NCI-H1417 (cell line): ENCODE measurements at places on chromosomes 3 and 15.

GRCh38 chr3:12197475-12197874 lies 38.8 kb upstream of the TIMP4 start:
- no peak for DNase-seq

DNA sequence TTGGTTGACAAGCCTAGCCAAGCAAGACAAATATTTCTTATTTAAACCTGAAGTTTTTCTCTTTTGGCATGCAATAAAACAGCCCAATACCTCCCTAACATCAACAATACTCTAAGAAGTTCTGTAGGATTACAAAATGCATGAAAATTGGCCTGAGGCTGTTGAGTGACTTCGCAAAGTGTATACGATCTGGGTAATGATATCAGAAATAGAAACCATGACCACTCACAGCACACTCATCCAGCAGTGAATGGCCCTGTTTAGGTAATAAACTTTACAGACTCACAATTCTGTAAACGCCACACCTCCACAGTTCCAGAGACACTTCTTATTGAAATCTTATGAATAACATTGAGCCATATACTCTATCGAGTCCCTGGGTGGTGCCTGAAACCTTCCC lies 83.0 kb upstream of the NAALADL2 start:
- DNase-seq: no peak

- no peak for DNase-seq
These were observed 327.6 kb downstream of the GRM7 start for GRCh38 chr3:7188551-7188950.

DNA sequence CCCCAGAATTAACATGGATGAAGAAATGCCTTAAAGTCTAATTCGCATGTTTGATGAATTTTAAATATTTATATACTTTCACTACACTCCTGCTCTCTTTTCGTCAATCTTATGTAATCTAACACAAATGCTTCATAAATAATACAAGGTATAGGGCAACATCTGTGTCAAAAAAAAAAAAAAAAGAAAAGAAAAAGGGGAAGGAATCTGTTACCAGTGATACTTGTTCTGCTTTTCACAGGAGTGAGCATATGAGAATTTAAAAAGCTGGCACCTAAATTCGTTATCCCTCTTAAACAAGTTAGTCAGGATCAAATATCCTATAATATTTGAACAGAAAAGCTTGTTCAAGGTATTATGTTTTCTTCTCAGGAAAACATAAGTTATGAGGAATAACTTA lies 243.8 kb downstream of the KCNH8 start:
- no peak for DNase-seq

GRCh38 chr15:70478251-70478990 lies 284.9 kb downstream of the UACA start:
- peak; percentile 78 for DNase-seq

DNA sequence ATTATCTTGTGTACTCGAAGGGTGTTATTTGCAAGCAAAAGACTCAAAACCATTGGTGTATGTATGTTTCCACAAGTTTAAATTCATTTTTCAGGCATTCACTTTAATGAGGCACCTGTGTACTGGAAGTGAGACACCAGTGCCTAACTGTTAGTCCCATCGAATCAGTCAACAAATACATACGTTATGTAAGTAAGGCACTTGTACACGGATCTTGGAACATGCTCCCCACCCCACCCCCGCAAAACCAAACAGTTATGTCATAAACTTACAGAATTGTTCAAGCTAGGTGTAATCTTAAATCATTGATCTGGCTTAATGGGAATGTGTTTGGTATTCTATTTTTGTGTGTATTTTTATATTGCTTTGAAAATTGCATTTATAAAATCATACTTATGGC lies 17.1 kb downstream of the LRRC28 start:
- no peak for DNase-seq

- no peak for DNase-seq
These were observed 418.0 kb downstream of the PLCL2 start for GRCh38 chr3:17302774-17303173.

- no peak for DNase-seq
These were observed 332.3 kb upstream of the C2CD4B start for GRCh38 chr15:62497356-62497755.

DNA sequence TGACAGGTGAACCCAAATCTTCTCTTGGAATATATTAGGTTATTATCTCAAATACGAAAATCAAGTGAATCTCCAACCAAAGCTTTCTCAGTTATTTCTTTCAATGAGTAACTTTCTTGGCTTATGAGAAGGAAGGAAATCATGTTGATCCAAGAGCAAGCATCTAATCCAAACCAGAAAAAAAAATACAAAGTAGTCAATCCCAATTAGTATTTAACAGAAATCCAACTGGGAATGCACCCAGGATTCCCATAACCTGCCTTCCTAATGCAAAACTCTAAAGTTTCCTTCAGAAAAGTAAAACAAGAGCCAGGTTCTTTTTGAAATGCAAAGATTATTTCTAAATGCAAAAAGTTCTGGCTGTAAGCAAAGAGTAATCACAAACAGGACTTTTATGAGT lies 289.3 kb downstream of the SHOX2 start:
- no peak for DNase-seq

- DNase-seq: peak; percentile 44
These were observed 3.7 kb upstream of the TF start for GRCh38 chr3:133742351-133743091.

DNA sequence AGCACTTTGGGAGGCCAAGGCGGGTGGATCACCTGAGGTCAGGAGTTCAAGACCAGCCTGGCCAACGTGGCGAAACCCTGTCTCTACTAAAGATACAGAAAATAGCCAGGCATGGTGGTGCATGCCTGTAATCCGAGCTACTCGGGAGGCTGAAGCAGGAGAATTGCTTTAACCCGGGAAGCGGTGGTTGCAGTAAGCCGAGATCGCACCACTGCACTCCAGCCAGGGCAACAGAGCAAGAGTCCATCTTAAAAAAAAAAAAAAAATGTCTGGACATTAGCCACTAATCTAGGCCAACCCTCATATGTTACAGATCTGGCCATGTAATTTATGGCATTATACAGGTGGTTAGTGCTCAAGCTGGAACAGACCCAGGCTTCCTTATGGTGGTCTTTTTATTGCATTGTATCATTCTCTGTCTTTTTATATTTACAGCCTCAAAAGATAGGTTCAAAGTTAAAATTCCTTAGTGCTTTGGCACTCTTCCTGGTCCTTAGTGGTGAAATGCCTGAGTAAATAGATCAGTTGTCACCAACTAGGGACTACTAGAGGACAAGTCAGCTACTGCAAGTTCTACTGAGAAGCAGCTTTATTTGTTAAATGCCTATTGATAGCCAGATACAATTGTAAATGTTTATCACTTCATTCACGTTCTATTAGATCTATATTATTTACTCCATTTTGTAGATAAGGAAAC lies 16.0 kb downstream of the STARD9 start:
- DNase-seq: no peak

DNA sequence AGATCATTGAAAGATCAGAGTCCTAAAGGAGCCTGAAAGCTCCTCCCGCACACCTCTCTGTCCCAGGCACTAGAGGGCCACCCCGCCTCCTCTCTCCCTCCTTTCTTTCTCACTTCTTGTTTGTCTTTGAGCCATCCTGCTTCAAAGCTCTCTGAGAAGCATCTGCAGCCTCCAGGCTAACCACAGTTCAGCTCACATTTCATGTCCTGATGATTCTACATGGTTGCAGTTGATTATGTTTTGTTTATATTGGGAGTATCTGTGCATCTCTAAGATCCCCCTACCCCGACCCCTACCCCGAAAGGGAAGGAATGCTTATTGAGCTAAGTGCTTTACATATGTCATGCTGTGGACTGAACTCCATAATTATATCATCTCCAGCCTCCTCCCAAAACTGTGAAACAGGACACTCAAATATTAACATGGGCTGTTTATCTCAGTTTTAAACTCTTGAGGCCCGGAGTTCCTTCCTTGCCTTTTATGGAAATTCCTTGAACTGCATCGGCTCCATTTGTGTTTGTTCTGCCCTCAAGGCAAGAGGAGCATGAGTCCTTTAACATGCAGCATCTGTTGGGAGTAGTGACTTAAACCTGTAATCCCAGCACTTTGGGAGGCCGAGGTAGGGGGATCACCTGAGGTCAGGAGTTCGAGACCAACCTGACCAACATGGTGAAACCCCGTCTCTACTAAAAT lies 30.9 kb downstream of the MGLL start:
- peak; percentile 22 for DNase-seq

DNA sequence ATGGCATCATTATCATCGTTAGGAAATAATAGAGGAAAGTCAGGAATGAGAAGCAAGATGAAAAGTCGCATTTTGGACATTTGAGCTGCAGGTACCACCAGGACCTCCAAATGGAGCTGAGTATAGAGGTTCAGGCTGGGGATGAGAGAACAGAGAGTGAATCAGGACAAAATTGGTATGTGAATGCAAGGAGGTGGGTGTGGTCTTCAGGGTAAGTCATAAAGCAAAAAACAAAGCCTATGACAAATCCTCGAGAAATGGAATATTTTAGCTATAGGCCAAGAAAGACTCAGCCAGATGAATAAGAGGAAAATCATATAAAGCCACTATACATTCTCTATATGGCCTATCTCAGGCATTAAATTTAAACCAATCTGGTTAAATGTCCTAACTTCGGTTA lies 841.3 kb downstream of the ROBO1 start:
- DNase-seq: no peak

- no peak for DNase-seq
These were observed 6.3 kb upstream of the UBE2Q2 start for GRCh38 chr15:75836959-75837334.

- no peak for DNase-seq
These were observed 70.2 kb downstream of the CLDN1 start for GRCh38 chr3:190252080-190252479.

- DNase-seq: peak; percentile 25
These were observed 134.9 kb downstream of the CACNA2D3 start for GRCh38 chr3:54257125-54257720.

DNA sequence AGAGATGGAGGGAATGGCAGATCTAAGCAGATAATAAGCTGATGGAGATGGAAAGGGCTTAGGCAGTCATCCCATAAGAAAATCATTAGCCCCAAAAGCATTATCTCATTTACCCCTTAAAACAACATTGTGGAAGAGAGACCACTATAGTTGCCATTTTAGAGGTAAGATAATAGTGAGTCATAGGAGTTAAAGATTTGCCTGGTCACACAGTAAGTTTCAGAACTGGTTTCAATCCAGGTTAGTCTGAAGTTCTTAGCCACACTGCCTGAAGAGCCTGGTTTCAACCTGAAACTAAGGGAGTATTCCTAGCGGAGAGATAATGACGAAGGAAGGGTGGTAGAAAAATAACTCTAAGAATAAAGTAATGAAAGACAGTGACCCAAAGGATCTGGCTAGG lies 13.0 kb upstream of the UBR1 start:
- no peak for DNase-seq

GRCh38 chr3:15899388-15899787 lies 101.6 kb upstream of the ANKRD28 start:
- no peak for DNase-seq

- DNase-seq: no peak
These were observed 7.4 kb downstream of the ZXDC start for GRCh38 chr3:126468028-126468891.

GRCh38 chr3:30733209-30733608 lies 126.8 kb downstream of the TGFBR2 start:
- DNase-seq: no peak

- DNase-seq: no peak
These were observed 8.0 kb downstream of the FYCO1 start for GRCh38 chr3:45987368-45988291.

DNA sequence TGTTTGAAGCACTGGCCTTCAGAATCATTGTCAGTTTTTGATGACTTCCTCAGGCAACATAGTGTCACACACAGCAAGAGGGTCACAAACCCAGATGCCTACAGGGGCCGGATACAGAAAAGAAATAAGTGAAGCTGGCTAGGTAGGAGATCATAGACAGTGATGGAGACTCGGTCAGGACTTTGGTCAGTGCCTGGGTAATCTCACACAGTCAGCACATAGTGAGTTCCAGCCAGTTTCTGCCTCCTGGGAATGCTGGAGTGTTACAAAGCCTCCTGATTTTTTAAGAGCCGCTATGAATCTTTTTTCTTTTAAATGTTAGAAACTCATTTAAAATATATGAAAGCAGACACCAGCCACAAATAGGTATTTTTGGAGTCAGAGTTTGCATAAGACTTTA lies 399.1 kb downstream of the IL5RA start:
- no peak for DNase-seq

GRCh38 chr15:54660356-54660755 lies 536.4 kb downstream of the RSL24D1 start:
- no peak for DNase-seq

DNA sequence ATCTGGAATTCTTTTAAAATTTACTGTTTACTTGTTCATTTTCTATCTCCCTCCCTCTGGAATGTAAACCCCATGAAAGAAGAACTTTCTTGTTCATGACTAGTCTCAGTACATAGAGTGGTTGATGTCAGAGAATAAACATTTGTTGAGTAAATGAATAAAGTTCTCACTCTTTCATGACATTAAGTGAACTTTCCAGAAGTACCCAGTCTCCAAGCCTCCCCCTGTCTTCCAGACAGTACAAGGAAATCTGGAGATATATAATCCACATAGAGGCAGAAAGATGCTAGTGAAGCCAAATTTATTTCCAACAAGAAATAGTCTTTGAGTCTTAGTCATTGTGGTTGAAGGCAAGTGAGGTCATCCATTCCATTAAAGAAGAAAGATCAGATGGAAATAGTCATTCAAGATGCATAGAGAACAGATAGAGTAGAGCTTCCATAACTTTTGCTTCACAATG lies 71.5 kb upstream of the GALNT15 start:
- no peak for DNase-seq

- DNase-seq: peak; percentile 70
These were observed at the start of gene SNX33 for GRCh38 chr15:75647370-75648155. Gene SNX33 (plus strand): TSS chr15:75647912. CDS start chr15:75649103, 1,191 bp downstream.

DNA sequence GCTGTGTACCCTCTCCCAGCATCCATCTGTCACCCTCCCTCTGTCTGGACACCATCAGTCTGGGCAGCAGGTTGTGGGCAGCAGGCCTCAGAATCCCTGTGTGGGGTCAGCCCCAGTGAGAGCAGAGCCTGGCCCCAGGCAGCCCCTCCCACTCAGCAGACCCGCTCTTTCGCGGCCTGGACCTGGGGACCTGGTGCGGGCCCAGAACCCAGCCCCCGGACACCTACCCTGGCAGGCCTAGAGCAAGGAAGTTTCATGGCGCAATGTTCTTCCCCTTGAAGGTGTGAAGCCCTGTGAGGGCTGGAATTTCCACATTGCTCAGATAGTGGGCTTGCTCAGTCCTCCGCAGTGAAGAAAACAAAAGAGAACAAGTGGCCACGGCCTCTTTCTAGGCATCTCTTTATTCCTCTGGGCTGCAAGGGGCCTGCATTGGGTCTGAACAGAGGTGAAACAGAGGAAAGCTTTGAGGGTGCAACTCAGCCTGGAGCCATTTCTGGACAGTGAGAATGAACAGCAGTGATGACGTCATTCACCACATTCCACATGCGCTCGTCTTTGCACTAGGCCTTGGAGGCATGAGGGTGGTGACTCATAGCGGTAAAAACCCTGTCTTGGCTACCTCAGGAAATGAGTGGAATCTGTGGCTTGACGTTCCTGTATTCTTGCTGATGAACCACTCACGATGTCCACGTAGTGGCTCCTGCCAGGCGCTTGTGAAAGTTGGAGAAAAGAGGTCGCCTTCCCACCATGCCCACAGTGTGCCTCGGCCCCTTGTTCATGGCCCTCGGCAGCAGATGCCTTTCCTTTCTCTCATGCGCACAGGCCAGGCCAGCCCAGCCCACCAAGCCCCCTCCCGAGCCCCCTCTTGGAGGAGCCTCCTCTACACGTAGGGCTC lies 66.1 kb downstream of the SLC30A4 start:
- no peak for DNase-seq
